GM10248 (cell line): ENCODE measurements at places on chromosomes 2 and 18.

DNA sequence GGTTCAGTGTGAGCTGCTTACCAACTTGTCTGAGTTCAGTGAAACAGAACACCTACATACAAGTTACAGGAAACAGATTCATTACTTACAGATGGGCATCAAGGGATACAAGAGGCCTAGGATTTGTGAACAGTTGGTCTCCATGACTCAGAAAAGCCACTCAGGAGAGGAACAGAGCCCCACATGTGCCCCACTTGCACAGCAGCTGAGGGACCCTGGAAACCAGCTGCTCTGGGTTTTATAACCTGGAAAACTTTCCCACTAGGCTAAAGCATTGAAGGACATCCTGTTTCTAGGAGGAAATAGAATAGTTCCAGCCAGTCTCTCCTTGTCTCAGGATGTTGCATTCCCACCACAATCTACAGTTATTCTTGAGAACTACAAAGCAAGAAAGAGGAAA, 530.0 kb downstream of the ZNF804A start:
- DNase-seq = no peak

- no peak for DNase-seq
Measured at GRCh38 chr18:24947521-24948305, 404.3 kb downstream of the ZNF521 start.

DNA sequence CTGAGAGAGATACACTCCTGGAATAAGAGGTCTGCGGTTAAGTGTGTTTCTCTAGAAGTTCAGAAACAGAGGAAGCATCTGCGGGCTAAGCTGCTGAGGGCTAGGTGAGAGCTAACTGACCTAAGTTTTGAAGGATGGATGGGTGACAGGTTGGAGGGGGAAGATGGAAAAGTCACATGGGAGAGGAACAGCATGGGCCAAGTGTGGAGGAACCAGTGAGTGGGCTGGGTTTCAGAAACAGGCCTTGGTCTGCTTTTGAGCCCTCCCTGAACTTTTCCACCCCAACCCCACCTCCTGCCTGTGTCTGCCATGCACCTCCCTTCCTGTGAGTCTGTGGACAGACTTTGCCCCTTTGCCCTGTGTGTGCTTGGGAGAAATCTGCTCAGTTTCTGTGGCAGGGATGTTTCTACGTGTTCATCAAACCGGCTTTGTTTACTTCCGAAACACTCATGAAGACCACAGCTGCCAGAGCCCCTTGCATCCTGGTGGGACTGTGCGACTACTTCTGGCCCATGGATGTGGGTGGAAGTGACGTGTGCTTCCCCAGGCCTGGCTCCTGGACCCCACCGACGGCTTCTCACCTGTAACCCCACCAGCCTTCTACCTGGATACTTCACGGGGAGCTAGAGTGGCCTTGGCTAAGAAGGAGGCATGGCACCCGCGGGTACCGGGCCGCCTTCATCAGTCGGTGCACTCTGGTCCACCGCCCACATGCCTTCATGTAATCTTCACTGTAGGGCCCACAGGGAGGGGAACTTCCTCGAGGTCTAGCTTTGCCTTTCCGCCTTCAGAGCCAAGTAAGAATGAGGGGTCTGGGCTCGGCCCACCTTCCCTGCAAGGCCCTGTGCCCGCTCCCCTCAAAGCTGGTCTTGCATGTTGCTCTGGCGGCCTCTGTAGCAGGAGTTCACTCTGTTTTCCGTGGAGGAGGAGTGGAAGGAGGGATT, 1.4 kb upstream of the HPCAL1 start:
- DNase-seq = no peak

GRCh38 chr18:11511434-11512095, 97.8 kb upstream of the SLC35G4 start:
- DNase-seq = peak; percentile 54

GRCh38 chr18:48662011-48662661, 123.3 kb downstream of the CTIF start:
- no peak for DNase-seq

GRCh38 chr2:210199186-210199765, 26.0 kb downstream of the ACADL start:
- DNase-seq = peak; percentile 12

GRCh38 chr18:63684718-63685117, 18.0 kb upstream of the SERPINB11 start:
- DNase-seq = no peak

DNA sequence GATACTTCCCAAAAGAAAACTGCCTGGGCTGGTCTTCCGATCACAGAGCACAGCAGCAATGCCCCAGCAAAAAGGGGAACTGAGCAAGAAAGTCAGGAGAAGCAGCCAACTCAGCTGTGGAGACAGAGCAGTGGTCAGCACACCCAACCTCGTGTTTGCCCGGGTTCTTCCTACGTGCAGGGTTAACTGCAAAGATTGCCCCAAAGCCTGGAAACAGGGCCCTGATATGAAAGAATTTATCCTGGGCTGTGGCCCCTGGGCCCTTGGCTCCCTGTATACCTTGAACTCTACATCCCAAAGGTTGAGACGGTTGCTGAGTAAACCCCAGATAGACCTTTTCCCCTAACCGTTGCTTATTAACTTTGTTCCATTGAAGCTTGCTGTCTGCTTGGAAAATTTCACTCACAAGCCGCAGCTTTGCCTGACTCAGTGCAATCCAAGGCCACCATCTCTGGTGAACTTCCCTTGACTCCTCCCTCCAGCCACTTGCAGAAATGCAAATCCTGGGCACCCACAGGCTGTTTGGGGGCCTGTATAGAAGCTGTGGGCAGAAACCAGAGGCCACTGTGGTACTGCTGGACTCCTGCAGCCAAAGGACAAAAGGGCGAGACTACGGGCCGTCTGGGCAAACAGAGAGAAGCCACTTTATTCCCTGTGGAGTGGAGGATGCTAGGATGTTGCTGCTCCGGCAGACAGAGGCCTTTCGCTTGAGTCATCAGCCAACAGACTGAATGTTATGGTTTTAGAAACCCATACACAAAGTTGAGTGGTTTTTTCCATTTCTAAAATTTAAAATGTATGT, 18.2 kb downstream of the NRP2 start:
- no peak for DNase-seq

- DNase-seq = no peak
Measured at GRCh38 chr2:36357847-36358659, 2.5 kb downstream of the CRIM1 start.

- DNase-seq = no peak
Measured at GRCh38 chr2:104641786-104642185, 212.1 kb upstream of the POU3F3 start.

DNA sequence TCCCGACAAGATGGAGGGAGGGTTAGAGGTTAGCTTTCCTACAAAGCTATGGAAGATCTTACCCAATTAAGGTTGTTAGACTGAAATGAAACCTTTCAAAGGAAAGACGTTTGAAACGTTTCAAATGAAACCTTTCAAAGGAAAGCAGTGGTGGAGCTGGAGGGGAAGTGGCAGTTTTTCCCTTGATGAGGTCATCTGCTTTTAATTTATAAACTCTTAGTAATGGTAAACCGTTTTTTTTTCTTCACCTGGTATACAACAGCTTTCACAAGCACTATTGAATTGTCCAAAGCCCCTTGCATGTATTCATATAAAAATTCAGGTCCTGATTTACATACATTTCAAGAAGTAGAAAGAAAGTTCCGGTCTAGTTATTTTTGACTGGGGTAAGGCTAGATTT, 7.4 kb downstream of the PMAIP1 start:
- no peak for DNase-seq

DNA sequence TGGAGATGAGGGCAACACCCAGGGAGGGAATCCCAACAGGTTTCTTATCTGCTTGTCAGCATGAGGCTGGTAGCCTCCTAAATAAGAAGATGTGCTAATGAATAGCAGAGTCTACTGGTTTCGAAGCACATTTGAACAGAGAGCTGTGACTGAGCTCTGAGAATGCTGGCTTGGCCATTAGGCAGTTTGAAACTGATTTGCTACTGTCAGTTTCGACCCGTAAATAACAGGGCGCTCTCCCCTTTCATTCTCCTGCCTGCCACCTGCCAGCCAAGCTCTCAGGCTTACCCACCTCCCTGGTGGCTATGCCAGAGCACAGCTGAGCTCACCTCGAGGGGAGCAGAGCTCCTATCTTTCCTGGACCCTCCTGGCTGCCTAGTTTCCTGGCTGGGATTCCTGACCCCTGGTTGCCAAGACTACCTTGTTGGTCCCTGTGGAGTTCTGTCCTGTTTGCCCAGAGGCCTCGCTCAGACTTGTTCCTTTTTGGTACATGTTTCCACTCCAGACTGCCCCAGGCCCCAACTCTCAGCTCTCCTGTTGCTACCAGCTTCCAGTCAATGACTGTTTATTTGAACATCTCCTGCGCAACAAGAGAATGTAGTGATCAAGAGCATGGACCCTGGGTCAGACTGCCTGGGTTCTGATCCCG, 102.3 kb upstream of the ALPP start:
- DNase-seq = no peak

GRCh38 chr2:170076189-170076588, 101.8 kb upstream of the MYO3B start:
- peak; percentile 25 for DNase-seq

DNA sequence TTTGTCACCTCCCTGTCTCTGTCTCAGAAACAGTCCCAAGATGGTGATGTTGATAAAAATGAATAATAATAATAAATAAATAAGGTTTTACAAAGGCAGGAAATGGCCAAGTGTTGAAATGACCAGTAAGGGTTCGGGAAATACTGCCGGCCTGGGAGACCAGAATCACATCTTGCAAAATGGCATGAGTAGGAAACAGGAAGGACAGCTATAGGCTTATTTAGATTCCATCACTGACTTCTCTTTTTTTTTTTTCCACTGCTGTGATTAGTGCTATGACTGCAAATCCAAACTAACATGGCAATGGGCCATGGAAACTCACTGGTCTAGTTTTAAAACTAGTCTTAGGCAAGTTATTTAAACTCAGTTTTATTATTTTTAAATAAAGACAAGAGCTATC, 60.6 kb downstream of the SCN1A start:
- DNase-seq = no peak

- no peak for DNase-seq
Measured at GRCh38 chr2:34143149-34143548, 544.0 kb upstream of the FAM98A start.

DNA sequence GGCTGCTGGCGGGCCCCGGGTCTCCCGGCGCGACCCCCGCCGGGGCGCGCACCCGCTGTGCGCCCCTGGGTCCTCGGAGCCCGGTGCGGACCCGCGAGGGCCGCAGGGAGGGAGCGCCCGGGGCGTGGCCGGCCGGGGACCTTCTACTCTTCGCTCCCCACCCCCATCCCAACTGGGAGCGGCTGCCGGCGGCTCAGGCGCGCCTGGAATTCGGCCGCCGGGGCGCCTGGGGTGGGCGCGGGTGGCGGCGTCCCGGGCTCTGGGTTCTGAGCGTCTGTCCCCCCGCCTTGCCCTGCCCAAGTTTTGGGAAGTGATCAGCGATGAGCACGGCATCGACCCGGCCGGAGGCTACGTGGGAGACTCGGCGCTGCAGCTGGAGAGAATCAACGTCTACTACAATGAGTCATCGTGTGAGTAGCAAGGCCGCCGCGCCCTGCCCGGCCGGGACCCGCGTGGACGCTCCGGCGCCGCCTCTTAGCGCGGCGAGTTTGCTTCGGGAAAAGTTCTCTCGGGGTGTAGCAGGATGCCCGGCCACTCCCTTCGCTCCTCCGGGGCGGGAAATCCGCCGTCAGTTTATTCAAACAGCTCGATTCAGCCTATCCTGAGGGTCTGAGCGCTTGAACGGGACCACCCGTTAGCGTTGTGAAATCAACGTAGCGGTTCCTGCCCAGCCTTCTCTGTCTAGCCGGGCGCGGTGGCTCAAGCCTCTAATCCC, 502 bp downstream of the TUBB6 start:
- peak; percentile 82 for DNase-seq

DNA sequence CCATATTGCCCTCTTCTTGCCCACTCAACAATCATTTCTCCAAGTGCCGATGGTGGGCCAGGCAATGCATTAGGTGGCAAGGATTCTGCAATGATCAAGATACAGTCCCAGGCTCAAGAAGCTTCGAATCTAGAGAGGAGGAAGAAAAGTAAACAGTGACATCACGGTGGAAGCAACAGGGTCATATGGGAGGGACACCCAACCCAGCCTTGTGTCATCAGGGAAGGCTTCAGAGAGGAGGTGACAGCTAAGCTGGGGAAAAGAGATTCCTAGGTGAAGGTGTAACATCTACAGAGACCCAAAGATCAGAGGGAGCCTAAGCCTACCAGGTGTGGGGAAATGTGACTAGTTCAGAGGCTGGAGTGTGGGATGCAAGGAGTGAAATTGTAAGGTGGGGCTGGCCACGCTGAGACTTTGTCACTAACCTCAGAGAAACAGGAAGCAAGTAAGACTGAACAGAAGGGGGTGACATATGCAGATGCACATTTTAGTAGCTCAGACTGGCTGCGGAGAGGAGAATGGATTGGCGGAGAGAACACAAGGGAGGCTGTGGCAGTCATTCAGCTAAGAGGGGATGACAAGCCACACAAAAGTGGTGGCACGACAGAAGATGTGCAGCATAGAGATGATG, 104.9 kb downstream of the ANKRD44 start:
- peak; percentile 64 for DNase-seq

DNA sequence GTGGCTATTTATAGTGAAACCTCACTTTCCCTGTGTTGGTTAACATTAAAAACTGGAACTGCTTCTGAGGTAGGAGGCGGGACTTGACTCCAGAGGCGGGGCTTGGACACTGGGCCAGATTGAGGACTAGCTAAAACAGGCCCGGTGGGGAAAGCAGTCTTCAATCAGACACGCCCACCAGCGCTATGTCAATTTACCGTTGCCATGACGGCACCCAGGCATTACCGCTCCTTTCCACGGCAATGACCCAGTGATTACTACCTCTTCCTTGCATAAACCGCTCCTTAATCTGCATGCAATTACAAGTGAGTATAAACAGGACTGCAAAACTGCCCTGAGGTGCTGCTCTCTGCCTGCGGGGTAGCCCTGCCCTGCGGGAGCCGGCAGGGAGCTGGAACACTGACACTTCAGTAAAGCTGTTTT, 35.3 kb downstream of the LRRFIP1 start:
- DNase-seq = no peak

DNA sequence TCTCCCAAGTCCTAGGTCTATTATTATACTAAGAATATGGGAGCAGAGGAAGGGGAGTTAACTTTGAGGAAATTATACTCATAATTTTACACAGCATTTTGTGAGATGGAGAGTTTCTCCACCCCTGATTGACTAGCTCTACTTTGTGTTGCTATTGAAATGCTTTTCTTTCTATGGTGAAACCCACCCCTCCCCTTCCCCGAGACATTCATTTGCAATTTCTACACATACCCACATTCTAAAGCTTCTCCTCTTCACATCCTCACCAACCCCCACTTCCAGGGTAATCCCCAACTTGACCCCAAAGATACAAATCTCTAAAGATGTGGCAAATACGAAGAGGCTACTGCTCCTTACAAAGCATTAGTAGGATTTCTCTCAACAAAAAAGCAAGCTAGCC, 992.2 kb downstream of the BCL11A start:
- DNase-seq = no peak

GRCh38 chr18:48095726-48096125, 165.3 kb upstream of the SMAD2 start:
- DNase-seq = no peak

DNA sequence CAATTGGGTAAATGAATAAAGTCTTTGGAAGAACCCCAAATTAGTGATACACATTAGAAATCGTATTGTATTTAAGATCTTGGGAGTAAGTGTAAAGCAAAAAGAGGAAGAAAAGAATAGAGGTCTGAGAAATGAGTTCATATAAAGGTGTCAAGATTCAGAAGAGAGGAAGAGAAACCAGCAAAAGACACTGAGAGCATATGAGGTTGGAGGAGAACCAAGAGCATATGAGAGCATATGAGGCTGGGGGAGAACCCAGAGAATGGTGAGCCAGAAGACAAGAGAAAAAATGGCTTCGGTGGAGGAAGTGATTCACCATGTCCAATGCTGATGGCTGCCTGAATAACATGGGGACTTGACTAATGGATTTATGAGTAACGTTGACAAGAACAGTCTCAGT, 620.1 kb upstream of the GCFC2 start:
- no peak for DNase-seq

GRCh38 chr2:216474925-216475670, 23.5 kb upstream of the RPL37A start:
- DNase-seq = peak; percentile 52
